Fibroblast of upper back skin (primary cell): ENCODE measurements at places on chromosomes 5 and 9.

GRCh38 chr5:34496260-34496691, 159.9 kb upstream of the RAI14 start:
- DNase-seq: no peak

GRCh38 chr5:85077581-85077980, 692.9 kb upstream of the EDIL3 start:
- DNase-seq: no peak

DNA sequence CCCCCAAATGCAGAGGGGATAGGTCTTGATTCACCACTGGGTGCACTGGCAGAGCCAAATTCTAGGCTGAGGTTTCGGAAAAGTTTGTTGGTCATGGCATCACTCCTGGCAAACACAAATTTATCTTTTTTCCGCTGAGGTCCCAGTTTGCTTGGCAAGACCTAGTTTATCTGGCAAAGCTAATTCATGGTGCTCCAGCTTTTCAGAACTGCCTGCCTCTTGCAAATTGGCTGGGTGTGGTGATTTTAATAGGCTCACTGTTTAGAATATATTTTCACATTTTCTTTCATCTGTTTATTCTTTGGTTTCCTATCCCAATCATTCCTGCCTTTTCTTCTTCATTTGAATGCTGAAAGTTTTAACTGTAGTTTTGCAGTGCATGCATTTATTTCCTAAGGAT, 50.5 kb upstream of the MAMDC2 start:
- no peak for DNase-seq

GRCh38 chr9:31588756-31589155, 795.7 kb upstream of the ACO1 start:
- DNase-seq: no peak

DNA sequence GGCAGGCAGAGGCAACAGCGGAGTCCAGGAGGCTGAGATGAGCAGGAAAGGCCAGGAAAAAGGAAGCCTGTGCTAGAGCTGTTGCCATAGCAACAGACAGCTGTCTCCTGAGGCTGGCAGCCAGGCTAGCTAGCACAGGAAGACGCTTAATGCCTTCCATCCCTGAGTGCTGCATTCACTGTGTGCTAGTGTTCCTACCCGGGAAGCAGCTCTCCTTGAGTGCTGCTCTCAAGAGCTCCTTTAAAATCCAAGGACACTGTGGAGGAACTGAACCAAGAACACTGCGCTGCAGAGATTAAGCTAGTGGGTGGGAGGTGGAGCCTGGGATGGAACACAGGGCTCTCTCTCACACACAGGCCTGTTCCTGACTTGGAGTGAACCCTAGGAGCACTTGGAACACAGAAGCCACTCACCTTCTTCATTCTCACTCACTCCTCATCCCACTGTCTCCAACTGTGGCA, 53.5 kb upstream of the IL7R start:
- DNase-seq: peak; percentile 85

DNA sequence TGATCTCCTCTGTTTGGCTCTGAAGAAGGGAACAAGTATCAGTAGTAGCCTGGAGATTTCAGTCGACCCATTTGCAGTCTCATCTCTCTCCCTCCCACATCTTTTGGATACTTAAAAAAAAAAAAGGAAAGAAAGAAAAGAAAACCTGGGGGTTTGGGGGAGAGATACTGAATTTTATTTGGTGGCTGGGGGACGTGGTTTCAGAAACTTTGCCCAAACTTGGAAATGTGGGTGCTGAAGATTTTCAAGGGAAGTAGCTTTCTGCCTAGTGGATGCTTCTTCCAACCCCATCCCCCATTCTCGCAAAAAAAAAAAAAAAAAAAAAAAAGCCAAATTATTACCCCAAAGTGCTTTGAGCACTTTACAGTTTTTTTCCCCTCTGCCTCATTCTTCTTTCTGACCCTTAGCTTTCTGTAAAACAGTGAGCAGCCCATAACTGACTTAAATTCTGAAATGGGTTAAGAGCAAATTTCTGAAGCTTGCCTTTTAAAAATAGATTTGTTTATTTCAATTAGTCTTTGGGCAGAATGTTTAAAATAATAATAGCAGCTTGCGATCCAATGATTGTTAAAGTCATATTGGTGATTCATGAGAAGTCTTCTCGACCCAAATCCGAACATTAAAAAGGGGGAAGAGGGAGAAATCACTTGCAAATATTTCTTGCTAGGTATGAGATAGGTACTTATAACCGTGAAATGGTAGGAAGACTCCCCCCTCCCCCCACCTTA, 894 bp downstream of the FST start:
- DNase-seq: no peak

DNA sequence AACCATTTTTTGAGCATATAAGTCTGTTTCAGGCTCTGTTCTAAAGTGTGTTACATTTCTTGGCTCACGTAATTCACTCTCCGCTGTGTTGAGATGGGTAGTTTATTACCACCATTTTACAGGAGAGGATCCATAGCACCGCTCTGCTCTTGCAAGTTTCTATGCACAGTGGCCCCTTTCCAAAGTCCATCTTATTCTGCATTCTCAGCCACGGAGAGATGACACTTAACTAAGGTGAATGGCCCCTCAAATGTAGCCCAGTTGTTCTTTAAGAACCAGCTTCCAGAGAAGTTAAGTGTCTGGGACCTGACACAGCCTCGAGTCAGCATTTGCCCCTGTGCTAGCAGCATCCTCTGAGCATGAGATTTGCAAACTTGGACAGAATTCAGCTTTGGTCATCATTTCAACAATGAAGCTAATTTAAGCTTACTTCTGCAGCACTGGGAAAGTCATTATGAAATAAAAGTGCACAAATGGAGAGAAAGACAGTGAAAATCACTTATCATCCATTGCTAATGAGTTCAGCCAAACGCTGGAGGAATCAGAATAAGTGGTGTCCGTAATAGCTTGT, 61.9 kb downstream of the FAM78A start:
- DNase-seq: peak; percentile 34

DNA sequence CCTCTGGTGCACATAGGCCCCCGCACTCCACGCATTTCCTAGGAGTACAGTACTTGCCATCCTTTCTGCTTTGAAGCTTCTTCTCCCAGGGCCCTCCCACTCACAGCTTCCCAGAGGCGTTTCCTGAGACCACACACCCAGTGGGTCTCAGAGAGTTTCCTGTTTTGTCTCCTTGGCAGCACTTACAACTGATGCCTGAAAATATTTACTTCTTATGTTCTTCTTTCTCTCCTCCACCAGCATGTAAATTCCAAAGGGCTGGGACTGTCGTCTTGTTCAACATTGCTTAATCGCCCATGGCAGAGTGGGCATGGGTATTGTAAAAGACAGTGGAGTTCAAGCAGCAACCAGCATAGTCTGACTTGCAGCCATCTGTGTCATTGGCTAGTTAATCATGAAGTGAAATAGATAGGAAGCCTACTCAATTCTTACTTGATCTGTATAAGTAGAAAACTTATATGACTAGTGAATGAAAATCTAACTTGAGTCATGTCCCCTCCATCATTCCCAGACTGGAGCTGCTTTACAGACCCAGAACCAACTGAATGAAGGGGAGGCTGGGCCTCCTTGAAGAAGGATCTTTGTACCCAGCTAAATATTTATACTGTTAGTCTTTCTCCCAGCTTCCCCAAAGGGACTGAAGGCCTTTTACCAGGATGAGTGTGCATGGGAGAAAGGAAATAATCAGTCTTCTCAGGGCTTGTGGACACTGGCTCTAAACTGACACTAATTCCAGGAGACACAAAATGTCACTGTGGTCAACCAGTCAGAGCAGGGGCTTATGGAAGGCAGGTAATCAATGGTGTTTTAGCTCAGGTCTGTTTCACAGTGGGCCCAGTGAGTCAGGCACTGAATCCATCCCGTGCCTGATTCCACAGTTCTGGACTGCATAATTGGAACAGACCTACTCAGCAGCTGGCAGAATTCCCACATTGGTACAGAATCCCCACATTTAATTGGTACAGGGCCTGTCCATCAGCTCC, 116.4 kb downstream of the SV2C start:
- no peak for DNase-seq

DNA sequence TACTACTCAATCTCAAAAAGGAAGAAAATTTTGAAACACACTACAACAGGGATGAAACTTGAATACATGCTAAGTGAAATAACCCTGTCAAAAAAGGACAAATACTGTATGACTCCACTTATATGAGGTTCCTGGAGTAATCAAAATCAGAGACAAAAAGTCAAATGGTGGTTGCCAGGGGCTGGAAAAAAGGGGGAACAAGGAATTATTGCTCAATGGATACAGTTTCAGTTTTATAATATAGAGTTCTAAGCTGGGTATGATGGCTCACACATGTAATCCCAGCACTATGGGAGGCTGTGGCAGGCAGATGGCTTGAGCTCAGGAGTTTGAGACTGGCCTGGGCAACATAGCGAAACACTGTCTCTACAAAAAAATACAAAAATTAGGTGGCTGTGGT, 29.0 kb downstream of the ETF1 start:
- no peak for DNase-seq

GRCh38 chr9:23934291-23934906, 108.4 kb upstream of the ELAVL2 start:
- DNase-seq: no peak

GRCh38 chr9:33117306-33117705, 40.8 kb upstream of the SMU1 start:
- DNase-seq: peak; percentile 94

DNA sequence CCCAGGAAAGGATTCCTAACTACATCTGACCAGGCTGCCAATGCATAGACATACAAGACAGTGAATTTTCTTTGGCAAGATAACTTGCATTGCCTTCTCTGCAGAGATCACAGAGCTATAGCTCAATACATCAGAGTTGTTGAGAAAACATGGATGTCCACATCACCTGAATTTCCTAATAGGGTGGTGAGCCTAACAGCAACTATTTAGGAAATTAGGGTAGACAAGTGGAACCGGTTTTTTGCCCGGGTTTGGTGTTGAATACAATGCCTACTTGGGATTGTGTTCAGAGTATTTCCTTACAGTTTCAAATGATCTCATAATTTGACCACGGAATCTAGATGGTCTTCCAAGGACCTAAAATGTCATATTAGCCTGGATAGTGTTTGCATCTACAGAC, 262.7 kb downstream of the KIF4B start:
- DNase-seq: no peak

- no peak for DNase-seq
Measured at GRCh38 chr5:108726446-108727235, 21.1 kb upstream of the FER start.

GRCh38 chr5:124090115-124090514, 578.1 kb downstream of the CSNK1G3 start:
- no peak for DNase-seq

DNA sequence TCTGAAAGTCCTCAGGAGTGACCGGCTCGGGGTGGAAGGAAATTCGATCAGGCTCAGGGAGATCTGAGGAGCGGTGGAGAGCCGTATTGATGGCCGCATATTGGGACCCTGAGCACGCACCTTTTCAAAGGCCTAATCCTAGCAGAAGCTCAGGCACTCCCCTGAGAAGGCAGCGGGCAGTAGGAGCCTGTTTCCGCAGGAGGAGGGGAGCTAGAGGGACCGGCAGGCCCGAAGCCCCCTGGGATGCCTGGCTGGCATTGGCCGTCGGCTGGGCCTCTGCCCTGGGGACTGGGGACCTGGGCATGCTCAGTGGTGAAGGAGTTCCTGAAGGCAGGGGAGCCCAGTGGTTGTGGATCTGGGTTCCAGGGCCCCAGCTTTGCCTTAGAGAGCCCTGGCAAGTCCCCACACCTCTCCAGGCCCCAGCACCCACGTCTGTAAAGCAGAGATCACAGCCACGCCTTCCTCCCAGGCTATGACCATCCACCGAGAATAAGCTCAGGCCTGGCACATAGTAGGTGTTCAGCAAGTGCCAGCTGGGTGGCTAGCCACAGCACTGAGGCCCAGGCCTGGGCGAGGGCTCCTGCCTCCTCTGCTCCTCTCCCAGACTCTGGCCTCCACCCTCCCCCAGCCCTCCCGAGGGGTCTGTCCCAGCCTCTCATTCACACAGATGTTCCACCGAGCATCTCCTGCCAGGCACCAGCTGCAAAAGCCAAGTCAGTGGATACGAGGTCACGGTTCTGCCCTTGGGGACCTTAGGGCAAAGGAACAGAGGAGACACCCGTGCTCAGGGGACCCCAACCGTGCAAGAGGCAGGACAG, 17.2 kb upstream of the QRFP start:
- no peak for DNase-seq

DNA sequence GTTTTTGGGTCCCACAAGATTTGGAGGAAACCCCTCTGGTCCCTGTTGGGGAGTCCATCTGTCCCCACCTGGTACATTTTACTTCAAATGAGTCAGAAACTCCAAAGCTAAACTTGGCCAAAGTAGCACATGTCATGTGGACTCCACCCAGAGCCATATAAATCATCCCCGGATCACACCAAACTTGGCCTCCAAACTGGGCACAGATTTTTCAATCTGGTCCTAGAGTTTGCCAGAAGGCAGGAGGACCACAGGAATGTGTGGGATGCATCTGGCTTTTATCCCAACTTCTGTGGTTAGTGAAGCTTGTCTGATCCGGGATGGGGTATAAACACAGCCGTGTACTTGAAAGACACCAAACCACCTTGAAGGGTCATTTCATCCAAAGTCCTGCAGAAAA, 66.3 kb downstream of the MAT2B start:
- peak; percentile 99 for DNase-seq

GRCh38 chr5:57508211-57508610, 25.6 kb upstream of the ACTBL2 start:
- peak; percentile 8 for DNase-seq

DNA sequence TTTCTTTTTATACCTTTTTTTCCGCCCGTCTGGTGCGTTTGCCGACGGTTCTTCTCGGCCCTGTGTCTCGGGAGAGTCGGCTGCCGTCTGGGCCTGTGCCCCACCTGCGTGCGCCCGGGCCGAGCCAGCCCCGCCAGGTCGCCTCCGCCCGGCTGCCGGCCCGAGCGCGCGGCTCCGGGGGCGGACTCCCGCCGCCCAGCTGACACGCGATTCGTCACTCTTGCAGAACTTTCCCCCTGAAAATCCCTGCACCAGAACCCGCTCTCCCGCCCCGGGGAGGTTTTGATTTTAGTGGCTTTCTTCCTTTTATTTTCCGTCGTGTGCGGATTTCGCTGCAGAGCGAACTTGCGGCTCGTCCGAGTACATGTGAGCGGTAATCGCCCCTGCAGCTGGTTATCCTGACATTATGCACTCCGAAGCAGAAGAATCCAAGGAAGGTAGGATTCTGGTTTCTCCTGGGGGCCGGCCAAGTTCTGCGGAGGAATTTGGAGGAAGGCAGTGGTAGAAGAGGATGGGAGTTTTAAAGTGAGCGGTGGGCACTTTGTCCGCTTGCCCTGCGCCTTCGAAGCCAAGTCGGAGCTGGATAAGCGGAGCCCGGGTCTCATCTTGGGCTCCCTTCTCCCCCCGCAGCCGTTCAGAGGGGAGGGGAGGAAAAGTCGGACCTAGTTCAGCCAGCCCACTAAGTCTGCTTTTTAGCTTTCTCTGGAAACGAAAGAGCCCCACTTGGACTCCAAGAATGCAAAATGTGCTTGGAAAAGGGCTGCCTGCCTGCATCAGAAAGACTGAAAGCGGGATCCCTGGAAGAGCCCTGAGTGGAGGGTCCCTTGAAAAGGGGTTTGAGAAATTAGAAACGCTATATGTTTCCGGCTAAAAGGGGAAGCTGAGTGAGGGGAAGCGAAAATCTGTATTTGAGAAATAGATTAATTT, at the start of gene TNFAIP8:
TNFAIP8 (plus strand) TSS at position 335 of the 927 bp plus-strand sequence; CDS start at position 407, 72 bp downstream.
- peak; percentile 60 for DNase-seq

GRCh38 chr5:161846746-161847145, 1.2 kb upstream of the GABRA1 start:
- DNase-seq: peak; percentile 0

- DNase-seq: no peak
Measured at GRCh38 chr5:113508756-113509155, 4.7 kb upstream of the YTHDC2 start.
